ENCODE measurements at places on chromosomes 2 and 18.
A peak's percentile ranks its signal among the peaks of the same experiment; 100 is the strongest.

DNA sequence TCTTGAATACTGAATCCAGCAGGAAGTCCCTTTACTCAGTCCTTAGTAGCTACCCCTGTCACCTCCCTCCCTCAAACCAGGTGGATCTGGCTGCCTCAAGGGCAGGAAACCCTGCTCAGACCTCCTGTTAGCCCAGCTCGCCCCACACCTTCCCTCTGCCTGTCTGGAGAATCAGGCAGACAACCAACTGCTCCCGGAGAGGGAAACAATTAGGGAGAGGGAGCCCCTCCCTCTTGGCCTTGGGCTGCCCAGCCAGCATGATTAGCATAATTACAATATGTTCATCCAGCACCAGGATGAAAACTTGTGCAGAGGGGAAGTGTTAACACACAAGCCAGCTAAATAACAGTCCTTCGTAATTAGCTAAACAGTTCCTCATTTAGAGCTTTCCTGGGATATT lies 185.5 kb downstream of the C1D start:
- H3K27ac ChIP-seq: no peak overlapping the region
- H3K36me3 ChIP-seq: no peaks in the 10 kb centered on the region
- H3K4me1 ChIP-seq: no peaks in the 10 kb centered on the region
- DNase-seq: no peak

DNA sequence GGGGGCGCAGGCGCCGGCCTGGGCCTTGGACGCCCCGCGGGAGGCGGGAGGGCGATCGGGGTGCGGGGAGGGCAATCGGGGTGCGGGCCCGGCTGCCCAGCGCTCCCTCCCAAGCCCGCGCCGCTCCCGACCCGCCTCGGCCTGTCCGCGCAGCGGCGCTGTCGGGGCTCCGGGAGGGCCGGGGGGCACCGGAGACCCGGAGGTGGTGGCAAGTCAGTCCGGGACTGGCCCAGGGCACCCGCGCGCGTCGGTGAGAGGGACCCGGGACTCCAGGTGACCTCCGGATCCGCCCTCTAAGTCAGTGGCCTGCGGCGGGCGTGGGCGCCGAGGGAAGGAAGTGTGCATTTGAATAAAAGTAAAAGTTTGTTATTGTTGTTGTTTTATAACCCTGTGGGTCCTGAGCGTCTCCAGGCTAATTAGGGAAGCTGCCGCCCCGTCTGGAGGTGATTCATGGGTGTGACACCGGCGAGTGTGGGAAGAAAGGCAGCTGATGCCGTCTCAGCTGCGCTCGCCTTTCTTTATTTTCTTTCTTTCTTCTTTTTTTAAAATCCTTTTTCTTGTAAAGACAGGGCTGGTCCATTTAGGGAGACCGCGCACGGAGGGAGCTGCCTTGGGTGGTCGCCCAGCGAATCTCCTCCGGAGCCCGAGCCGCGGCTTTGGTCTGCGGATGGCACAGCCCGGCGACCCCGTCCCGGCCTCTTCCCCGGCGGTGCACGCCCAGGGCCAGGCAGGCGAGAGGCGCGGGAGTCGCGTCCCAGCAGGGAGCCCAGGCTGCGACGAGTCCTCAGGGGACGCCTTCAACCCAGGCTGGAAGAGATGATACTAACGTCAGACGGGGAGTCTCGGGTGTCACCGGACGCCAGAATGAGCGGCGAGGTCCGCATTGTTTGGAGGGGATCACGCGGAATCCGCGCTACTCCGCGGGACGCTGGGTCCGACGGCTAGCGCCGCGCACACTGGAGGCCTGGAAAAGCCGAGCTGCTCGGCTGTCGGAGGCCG lies 627 bp upstream of the CRACDL start:
- H3K4me3 ChIP-seq: peak overlapping the region; percentile 55
- DNase-seq: peak; percentile 31
- H3K4me1 ChIP-seq: peaks cover 7% of the 10 kb centered on the region
- peaks cover 65% of the 10 kb centered on the region for H3K27me3 ChIP-seq

DNA sequence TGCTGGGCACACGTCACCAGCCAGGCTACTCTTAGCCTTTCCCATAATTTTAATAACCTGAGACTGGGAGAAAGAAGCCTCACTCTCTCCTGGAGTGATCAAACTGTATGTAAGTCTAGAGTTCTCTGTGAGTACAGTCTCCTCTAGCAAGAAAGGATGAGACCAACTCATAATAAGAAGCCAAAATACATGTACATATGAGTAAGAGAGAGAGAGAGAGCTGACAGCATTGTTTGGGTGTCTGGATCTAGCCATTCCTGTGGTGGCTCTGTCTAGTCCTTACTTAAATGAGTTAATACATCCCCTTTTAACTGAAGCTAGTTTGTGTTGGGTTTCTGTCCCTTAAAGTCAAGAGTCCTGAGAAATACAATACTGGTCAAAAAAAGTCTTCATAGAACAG lies 26.0 kb upstream of the ANXA4 start:
- no peak for DNase-seq
- peaks cover 2% of the 10 kb centered on the region for H3K27me3 ChIP-seq
- no peaks in the 10 kb centered on the region for H3K36me3 ChIP-seq
- no peak overlapping the region for H3K27ac ChIP-seq
- no peak overlapping the region for H3K4me3 ChIP-seq

- peaks cover 15% of the 10 kb centered on the region for H3K36me3 ChIP-seq
- H3K27ac ChIP-seq: peak overlapping the region; percentile 92
- H3K4me3 ChIP-seq: peak overlapping the region; percentile 58
- DNase-seq: peak; percentile 43
- no peaks in the 10 kb centered on the region for H3K27me3 ChIP-seq
Observed at GRCh38 chr2:239216614-239217273, 184.1 kb downstream of the HDAC4 start.

- no peak for DNase-seq
- H3K27me3 ChIP-seq: peaks cover 7% of the 10 kb centered on the region
- H3K27ac ChIP-seq: no peak overlapping the region
- no peaks in the 10 kb centered on the region for H3K36me3 ChIP-seq
- H3K4me3 ChIP-seq: no peak overlapping the region
Observed at GRCh38 chr2:30026091-30027055, 105.0 kb upstream of the ALK start.

DNA sequence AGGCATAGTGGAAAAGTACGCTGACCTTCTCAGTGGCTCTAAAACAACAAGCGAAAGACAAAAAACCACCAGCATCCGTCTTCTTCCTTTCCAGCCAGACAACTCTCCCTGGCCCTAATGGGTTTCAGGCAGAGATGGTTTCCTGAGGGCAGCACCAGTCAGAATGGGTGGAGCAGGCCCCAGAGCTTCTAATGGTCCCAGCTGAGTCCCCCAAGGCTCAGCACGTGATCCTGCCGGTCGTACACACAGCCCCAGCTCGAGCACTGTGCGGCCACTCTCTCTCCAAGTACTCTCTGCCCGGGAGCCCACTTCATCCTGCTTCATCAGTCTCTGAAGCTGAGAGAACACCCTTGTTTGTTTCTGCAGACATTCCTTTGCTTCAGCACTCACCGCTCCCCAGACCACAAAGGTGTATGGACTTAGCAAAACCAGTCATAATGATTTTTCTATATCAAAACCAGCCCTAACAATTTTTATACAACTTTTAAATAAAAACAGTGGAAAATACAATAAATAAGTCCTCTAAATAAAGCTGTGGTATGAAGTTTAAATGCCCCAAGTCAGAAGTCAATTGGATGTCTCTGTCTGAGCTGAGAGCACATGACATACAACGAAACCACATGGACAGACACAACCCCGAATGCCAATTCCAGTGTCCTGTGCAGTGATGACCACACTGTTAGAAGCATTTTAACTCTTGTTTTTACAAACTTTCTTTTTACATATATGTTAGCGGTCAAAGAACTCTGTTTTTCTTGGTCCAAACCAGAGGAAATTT lies 63.9 kb downstream of the PARD6G start:
- H3K36me3 ChIP-seq: no peaks in the 10 kb centered on the region
- H3K4me1 ChIP-seq: no peaks in the 10 kb centered on the region
- H3K27me3 ChIP-seq: no peaks in the 10 kb centered on the region
- H3K27ac ChIP-seq: no peak overlapping the region

DNA sequence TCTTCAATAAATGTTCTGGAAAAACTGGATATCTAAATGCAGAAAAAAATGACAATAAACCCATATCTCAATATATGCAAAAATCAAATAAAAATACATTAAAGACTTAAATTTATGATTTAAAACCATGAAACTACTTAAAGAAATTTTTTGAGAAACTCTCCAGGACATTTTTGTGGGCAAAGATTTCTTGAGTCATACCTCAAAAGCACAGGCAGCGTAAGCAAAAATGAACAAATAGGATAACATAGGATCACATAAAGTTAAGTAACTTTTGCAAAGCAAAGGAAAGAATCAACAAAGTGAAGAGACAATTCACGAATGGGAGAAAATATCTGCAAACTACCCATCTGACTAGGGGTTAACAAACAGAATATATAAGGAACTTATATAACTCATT lies 1545.5 kb downstream of the SUCLG1 start:
- no peaks in the 10 kb centered on the region for H3K36me3 ChIP-seq
- H3K4me1 ChIP-seq: no peaks in the 10 kb centered on the region
- no peak for DNase-seq

DNA sequence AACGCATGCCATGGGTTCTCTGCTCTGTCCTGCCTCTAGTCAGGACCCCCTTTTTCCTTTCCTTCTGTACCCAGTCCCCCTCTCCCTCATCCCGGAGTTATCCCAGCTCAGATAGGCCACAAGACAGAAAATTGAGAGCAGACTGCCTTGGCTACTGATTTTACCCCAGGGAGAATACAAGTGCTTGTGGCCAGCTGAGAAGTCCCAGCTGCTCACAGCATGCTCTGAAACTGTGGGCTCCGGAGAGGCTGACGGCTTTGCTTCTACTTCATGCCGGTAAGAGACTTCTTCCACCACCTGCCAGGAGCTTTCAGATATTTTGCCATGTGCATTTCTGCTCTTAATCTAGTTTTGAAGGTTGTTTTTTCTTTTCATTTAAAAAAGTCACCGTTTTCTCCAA lies 20.0 kb upstream of the SIX2 start:
- no peaks in the 10 kb centered on the region for H3K36me3 ChIP-seq
- no peak for DNase-seq
- no peak overlapping the region for H3K27ac ChIP-seq

- DNase-seq: no peak
- H3K4me1 ChIP-seq: no peaks in the 10 kb centered on the region
- no peak overlapping the region for H3K27ac ChIP-seq
- H3K36me3 ChIP-seq: no peaks in the 10 kb centered on the region
- H3K27me3 ChIP-seq: no peaks in the 10 kb centered on the region
Observed at GRCh38 chr2:52238782-52239181, 1206.8 kb upstream of the NRXN1 start.

DNA sequence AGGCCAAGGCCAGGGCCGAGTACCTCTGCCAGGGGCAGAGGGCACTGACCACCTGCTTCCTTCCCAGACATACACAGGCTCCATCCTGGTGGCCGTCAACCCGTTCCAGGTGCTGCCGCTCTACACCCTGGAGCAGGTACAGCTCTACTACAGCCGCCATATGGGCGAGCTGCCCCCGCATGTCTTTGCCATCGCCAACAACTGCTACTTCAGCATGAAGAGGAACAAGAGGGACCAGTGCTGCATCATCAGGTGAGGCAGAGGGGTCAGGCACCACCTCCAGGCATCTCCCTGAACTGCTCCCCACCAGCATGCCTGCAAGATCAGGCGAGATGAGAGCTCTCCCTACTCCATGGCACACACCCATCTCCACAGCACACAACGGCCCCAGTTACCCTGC lies 31.1 kb downstream of the MYO7B start:
- peaks cover 10% of the 10 kb centered on the region for H3K27me3 ChIP-seq
- DNase-seq: no peak
- H3K4me3 ChIP-seq: no peak overlapping the region
- H3K27ac ChIP-seq: no peak overlapping the region
- H3K4me1 ChIP-seq: peaks cover 23% of the 10 kb centered on the region
- peaks cover 5% of the 10 kb centered on the region for H3K36me3 ChIP-seq

GRCh38 chr2:181157326-181157725 lies 176.9 kb downstream of the UBE2E3 start:
- no peak overlapping the region for H3K4me3 ChIP-seq
- no peak for DNase-seq
- H3K27me3 ChIP-seq: no peaks in the 10 kb centered on the region
- H3K27ac ChIP-seq: no peak overlapping the region

DNA sequence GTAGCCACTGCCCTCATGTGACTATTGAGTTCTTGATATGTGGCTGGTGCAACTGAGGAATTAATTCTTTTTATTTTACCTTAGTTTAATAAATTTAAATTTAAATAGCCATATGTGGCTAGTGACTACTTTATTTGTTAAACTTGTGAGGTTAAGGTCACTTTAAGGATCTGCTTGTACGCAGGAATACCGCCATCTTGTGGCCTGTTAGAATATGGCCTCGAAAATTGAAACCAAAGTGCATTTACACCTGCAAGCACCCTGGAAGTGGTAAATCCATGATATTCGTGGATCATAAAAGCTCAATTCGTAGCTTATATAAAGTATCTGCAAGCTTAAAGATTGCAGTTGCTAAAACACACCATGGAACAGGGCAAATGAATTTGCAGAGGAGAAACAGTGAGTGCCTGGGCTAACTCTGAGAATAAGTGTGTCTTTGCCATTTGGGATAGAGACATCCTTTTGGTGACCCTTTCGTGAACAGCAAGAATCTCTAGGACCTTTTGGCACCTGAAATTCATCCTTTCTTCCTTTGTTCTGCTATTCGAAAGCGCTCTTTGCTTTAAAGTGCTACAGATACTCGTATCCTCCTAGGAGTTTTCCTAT lies 59.9 kb upstream of the REG3A start:
- no peaks in the 10 kb centered on the region for H3K4me1 ChIP-seq
- H3K4me3 ChIP-seq: no peak overlapping the region
- peak; percentile 45 for DNase-seq
- no peak overlapping the region for H3K27ac ChIP-seq
- H3K27me3 ChIP-seq: no peaks in the 10 kb centered on the region
